ENCODE measurements at places on chromosomes 2 and 18. TPM values are rescaled to one million over a fixed set of nuclear protein-coding genes. Genes with fewer than 3 reads are reported as not detected.

Gene BMP10
- not detected for total RNA-seq

Gene MYO5B
- total RNA-seq: 0.07 TPM

Gene CCDC102B
- 64.7 TPM for total RNA-seq

Gene FAM117B
- 3.4 TPM for total RNA-seq

Gene REG1B
- total RNA-seq: not detected

Gene CRYBA2
- total RNA-seq: not detected

Gene ATP6V1B1
- 1.1 TPM for total RNA-seq

Gene CCDC68
- total RNA-seq: 15.1 TPM

Gene SERTAD2
- total RNA-seq: 16.1 TPM

Gene VIT
- 8.9 TPM for total RNA-seq

Gene SETBP1
- total RNA-seq: 3.3 TPM

Gene GREB1L
- 1.0 TPM for total RNA-seq

Data from smooth muscle cell of the pulmonary artery (primary cell).